ENCODE measurements at places on chromosomes 6 and 20.
A peak's percentile ranks its signal among the peaks of the same experiment; 100 is the strongest.

DNA sequence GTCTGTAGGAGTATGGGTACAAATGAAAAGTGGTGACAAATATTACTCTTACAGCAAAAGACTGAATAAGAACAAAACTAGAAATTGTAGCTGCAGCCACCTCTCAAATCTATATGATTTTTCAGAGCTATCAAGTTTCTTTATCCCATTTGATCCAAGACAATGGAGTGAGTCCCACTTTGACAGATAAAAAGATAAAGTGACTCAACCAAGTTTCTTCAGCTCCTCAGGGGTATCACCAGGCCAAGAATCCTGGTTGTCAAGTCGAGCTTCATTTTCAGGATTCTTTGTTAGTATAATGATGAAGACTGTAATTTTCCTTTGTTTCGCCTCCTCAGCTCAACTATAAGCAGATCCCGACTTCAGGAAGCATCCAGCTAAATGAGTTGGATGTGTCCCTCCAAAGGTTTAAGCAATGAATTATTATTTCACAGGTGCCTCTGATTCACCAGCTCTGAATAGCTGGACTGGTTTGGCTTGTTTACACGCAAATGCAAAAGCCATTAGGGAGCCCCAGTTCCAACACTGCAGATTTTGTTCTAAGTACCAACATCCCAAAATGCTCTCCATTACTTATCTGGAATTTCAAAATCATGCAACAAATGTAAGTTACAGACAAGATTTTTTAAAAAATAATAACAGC lies 238.9 kb downstream of the MAFB start:
- no peak for DNase-seq

DNA sequence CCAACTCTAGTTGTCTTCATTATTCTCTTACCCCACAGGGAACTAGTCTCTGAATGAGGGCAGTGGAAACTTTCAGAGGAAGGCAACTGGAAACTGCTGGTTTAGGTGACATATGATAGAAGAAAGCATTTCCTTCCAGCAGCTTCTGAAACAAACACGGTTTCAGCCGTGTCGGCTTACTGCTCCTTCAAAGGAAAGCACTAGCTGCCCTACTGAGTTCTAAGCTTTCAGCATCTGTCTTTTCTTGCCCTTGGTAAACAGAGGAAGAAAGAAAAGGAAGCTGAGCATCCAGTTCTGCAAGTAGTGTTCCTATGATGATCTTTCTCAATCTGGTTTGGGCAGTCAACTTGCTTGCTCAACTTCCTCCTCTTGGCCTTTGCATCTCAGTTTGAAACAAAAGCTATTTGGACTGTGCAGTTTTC lies 117.5 kb upstream of the CEP85L start:
- no peak for DNase-seq

DNA sequence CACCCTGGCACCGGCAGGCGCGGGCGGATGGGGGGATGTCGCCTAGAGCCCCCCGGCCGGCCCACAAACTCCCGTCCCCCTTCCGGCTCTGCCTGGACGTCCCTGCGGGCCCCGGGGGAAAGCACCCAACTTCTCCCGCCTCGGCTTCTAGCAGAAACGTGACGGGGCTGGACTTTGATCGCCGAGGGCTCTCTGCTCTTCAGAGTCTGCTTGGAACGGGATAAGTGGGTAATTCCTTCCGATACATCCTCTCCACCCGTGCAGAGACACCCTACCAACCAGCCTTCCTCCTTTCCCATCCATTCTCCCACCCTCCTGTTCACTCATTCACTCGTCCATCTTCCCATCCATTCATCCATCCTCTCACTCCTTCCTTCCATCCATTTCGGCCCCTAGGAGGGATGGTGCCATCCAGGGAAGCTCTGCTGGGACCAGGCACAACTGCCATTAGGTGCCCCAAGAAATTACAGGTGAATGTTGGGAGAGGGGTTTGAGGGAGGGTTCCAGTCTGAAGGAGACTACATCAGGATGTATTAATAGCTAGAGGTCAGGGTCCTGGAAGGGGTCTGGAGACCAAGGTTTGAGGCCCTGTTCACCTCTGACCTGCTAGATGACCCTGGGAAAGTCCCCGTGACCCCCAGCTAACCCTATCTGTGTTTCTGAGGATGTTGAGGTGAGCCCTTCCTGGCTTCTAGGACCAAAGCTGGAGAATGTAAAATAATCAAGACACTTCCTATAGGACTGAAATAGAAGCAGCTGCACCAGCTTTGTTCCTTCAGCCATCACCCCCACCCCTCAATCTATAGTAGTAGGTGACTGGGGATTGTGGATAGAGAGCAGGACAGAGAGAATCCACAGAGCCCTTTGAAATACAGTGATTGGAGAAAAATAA lies 538 bp downstream of the TTLL9 start:
- no peak for DNase-seq

DNA sequence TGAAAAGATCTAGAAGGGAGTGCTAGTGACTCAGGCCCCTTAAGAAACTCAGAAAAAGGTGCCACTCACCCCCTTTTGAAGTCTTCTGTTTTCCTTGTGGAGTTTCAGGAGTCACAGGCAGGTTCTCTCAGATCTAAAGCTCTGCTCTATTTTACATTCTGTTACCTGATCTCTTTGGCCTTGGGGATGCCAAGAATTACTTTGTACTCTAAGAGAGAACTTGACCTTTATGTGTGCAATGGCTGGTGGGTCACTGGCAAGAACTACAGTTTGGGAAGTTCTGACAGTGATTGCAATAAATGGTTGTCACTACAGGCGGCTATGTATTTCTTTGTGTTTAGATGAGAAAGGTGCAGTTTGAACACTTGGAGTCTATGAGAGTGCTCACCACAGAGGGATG lies 24.2 kb upstream of the ENPP4 start:
- DNase-seq = no peak

- no peak for DNase-seq
Observed at GRCh38 chr20:35604449-35604747, 11.2 kb upstream of the SPAG4 start.

- DNase-seq = no peak
Observed at GRCh38 chr6:106530502-106530901, 98.8 kb downstream of the RTN4IP1 start.

- DNase-seq = no peak
Observed at GRCh38 chr20:14740380-14740779, 403.0 kb upstream of the FLRT3 start.

- no peak for DNase-seq
Observed at GRCh38 chr20:24684421-24684871, 215.0 kb downstream of the SYNDIG1 start.

GRCh38 chr6:31965700-31966099 lies 6.2 kb downstream of the DXO start:
- DNase-seq = no peak

- DNase-seq = no peak
Observed at GRCh38 chr6:20604159-20604558, 69.9 kb downstream of the CDKAL1 start.

DNA sequence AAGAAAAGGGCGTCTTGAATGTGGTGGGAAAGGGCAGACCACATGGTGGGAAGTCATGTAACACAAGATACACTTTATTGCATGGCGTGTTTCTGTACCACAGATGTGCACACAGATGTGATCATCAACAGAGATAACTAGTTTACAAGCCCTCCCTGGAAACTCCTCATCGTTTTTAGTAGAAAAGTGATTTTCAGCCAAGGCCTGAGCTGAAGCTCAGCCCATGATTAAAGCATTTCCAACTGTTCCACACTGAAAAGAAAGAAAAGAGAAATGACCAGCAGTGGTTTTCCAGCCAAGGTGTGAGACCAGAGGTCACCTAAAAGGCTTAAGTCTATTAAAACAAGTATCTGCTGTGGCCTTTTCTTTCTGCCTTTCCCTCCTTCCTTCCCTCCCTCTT lies 463.9 kb upstream of the JAG1 start:
- no peak for DNase-seq

DNA sequence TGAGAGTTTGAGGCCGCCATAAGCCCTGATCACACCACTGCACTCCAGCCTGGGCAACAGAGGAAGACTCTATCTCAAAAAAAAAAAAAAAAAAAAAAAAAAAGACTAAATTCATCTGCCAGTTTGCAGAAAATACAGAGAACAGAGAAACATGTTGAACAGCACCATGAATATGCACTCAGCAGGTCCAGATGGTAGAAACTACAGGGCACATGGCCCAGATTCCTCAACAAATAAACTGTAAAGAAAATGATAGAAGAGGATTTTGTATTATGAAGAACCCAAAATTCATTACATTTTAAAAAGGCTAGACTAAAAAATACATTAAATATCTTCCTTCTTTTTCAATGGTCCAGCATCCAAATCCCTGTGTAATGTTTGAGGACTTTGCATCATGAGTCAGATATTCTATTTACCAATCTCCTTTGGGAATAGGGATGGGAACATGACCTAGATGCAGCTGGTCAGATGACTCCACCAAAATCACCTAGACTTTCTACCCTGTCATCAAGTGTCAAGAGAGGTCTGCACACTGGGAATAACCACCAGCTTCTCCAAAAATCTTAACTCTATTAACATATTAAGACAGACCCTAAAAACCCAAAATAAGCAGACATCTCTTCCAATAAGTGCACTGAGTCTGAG lies 189.1 kb upstream of the TCF21 start:
- no peak for DNase-seq

DNA sequence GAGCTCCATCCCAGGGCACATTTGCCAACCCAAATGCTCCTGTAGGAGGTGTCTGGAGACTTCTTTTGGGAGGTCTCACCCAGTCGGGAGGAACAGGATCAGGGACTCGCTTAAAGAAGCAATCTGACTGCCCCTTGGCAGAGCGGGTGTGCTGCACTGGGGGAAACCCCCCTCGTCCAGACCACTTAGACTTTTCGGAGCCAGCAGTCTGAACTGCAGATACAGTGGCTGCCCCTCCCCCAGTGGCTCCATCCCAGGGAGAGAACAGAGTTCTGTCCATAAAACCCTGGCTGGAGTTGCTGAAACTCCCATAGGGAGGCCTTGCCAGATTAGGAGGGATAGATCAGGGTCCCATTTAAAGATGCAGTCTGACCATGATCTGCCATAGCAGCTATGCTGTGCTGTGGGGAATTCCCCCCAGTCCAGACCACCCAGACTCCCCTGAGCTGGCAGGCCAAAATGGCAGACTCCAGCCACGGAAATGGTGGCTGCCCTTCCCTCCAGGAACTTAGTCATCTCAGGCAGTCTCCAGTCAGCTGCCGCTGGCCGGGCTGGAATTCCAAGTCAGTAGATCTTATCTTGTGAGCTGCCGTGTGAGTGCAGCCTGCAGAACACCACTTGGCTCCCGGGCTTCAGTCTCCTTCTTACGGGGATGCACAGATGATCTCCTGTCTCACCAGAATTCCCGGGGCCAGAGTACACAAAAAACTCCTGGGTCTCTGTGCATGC lies 278.1 kb upstream of the SASH1 start:
- no peak for DNase-seq

DNA sequence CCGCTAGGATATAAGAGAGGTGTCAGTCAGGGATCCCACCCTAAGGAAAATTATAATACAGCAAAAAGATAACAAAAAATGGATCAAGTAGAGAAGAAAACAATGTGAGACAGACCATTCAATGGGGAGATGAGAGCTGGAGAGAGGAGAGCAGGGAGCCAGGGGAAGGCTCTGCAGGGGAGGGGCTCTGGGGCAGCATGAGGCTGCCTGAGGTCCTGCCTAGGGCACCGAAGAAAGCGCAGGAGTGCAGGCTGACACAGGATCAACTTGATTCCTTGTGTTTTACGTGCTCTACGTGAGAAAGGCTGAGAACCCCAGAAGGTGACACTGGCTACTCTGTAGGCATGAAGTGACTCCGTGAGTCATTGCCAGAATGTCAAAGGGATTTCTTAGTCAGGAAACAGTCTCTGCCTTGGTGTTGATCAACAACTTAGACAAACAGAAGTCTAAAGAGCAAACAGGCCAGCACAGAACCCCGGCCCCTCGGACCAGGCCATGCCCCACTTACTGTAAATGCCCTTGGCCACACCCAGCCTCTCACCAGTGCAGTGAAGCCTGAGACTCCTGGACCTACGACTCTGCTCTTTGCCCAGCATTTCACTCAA lies 290.1 kb upstream of the PRDM1 start:
- DNase-seq = no peak

DNA sequence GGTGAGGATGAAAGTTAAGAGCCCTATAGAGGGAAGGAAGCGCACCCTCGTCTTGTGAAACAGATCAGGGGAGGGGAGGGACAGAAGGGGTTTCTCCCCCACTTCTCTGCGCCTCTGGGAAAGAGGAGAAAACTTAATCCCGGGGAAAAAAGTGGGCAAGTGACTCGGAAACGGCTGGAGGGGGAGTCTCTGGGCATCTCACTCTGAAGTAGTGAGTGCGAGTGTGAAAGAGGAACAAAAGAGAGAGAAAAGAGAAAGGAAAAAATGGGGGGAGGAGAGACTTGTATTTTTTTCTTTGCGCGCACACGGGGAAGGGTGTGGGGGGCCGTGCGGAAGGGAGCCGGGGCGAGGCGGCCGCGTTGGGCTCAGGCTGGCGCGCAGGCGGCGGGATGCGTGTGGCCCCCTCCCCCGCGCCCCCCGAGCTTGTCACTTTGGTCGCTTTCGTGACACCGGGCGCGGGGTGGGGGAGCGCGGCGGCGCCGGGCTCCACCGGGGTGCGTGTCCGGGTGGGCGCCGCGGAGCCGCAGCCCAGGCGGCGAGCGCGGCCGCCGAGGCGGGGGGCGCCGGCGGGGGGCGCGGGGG lies 454 bp downstream of the L3MBTL3 start:
- peak; percentile 9 for DNase-seq

DNA sequence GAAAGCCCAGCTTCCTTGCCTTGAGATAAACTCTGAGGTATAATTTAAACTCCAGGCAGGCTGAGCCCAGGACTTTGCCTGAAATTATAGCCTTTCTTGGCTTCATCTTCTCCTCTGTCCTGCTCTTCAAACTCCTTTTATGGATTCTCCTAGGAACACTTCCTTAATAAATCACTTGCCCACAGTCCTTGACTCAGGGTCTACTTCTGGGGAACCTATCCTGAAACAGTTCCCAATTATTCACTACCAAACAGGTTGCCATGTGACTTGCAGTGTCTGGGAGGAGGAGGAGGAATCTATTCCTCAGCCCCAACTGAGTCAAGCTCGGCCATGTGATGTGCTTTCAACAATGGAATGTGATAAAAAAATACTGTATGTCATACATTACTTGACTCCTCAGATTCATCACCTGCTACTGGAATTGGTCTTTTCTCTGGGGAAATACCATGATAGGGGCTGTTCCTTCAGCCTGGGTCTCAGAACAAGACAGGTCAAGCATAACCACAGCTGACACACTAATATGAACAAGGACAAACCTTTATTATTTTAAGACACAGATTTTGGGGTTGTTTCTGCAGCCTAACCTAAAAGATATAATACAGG lies 20.5 kb upstream of the CDKN1A start:
- no peak for DNase-seq

DNA sequence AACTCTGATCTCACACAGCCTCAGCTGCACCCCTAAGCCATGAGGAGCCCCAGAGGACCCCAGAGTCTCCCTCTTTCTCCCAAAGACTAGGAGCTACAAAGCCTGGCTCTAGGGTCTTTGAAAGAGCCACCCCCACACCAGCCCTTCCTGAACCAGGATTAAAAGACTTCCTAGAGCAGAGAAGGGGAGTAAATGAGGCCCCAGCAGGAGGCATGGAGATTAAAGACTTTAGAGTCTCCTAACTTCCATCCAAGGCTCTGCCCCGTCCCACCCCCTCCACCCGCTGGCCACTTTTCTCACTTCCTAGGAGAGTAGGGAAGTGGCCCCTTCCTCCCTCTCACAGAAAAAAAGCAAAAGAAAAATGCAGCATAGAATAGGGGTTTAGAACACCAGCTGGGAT lies 1.7 kb downstream of the PREX1 start:
- DNase-seq = no peak

Data from stimulated activated CD4-positive, alpha-beta T cell treated with anti-CD3 and anti-CD28 coated beads, Interleukin-1b, Interleukin-23, amount 100 ng/mL, for 1 hour (primary cell).